AG20443 (cell line): ENCODE measurements at places on chromosomes 16 and 17.
A peak's percentile ranks its signal among the peaks of the same experiment; 100 is the strongest.

DNA sequence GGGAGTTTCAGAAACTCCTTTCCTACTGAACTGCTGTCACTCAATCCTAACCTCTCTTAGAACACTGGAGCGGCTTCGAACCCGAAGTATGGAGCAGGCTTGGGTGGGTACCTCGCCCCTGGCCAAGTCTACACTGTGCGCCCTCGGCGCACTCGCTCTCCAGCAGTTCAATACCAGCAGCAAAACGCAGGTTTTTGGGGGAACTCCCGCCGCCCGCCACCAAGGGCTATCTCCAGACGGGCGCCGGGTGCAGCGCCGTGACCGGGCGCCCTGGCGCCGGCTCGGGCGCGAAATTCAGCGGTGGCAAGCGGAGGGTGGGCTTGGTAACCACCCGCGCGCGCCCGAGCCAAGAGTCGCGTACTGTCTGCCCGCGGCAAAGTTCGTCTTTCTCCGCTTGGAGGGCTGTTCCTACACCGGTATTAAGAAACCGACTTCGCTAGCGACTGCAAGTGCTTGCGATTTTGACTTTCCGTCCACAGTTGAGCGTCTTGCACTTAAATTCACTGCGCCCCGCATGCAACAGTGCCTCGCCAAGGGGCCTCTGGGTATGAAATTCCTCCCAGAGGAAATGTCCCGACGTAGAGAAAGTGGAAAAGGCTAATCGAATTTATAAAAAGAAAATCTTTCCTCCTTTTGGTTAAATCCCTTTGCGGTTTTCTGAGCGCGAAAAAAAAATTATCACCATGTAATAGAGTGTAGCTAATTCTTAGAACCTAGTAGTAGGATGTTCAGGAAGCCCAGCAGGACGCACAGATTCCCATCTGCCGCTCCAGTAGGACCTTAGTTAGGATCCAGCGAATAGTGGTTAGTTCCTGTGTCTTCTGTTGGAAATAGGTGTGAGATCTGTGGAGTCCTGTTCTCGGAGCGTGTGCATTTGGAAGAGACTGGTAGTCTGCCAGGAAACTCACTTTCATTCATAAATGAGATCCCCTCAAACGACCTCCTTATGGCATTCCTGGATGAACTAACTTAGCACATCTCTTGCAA, 5.0 kb upstream of the SALL1 start:
- peak; percentile 35 for DNase-seq

DNA sequence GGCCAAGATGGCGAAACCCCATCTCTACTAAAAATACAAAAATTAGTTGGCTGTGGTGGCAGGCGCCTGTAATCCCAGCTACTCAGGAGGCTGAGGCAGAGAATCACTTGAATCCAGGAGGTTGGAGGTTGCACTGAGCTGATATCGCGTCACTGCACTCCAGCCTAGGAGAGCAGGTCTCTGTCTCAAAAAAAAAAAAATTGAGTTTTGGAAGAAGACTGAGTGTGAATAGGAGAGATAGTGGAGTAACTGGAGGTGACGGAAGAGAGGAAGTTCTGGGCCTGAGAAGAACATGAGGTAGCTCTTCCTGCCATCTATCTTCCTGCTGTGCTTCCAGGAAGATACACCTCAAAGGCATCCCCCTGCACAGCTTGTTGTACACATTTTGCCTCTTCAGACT, 11.4 kb downstream of the HOXB1 start:
- no peak for DNase-seq

DNA sequence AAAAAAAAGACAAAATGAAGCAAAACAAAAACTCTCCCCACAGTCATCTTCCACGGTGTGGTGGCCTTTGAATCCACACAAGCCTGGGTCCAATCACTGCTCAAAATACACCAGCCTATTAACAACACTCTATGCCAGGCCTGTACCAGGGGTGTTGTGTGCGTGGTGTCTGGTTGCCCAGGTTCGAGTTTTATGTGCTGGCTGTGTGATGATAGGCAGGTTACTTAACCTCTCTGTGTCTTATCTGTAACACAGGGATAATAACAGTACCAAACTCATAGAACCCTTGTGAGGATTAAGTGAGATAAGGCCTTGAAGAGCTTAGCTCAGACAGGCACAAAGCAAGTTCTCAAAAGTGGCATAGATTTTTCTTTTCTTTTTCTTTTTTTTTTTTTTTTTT, 235.2 kb downstream of the PARN start:
- no peak for DNase-seq

GRCh38 chr16:28981517-28981916, 3.3 kb upstream of the LAT start:
- DNase-seq, result peak; percentile 30

DNA sequence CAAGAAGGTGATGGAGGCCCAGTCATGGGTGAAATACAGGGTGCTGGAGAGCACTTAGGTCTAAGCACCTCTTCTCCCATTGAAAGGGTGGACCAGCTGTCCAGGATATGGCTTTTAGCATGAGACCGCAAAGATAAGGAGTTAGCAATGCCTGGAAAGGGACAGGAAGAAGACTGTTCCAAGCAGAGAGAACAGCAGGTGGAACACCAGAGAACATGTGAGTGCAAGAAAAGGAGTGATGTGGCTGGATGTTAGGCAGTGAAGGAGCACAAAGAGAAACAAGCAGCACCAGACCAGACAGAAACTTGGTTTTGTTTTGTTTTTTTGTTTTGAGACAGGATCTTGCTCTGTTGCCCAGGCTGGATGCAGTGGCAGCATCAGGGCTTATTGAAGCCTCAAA, 45.4 kb upstream of the CCL1 start:
- no peak for DNase-seq

DNA sequence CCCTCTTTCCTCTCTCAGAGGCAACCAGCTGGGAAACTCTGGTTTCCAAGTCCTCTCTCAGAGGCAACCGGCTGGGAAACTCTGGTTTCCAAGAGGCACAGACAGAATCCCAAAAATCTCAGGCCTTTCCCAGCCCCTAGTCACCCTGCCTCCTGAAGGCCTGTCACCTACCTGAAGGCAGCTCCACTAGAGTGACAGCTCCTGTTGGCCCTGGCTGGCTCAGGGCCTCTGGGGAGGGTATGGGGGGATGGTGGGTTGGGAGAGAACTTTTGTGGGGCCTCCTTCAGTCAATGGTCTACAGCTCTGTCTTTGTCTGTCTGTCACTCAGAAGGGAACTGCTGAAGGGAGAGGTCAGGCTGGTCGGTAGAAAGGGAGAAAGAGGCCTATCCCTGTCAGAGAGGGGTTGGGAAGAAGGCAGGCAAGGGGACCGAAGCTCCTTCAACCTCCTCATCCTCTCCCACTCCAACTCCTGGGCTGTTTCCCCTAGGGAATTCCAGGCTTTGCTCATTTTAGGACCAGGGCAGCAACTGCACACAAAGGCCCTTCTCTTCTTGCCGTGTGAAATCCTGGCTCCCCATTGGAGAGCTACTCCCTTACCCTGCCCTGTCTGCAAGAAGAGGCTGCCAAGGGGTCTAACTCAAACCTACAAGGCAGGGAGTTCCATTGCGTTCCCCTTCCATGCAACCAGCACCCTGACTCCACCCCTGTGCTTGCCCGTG, 23.6 kb downstream of the COPZ2 start:
- DNase-seq, result no peak
